ENCODE measurements at places on chromosomes 6 and 20. TPM values are rescaled to one million over a fixed set of nuclear protein-coding genes. Genes with fewer than 3 reads are reported as not detected.

- H3K27ac ChIP-seq, result no peak overlapping the region
- H3K27me3 ChIP-seq, result no peaks in the 10 kb centered on the region
- DNase-seq, result no peak
- peaks cover 25% of the 10 kb centered on the region for H3K4me1 ChIP-seq
Measured at GRCh38 chr6:140571145-140571544, 1196.7 kb upstream of the CITED2 start.

The POFUT1 gene
- total RNA-seq, result 43.1 TPM

GRCh38 chr20:45405571-45406259 is 2.4 kb upstream of the DBNDD2 start:
- no peaks in the 10 kb centered on the region for H3K27me3 ChIP-seq
- H3K4me3 ChIP-seq, result peak overlapping the region; percentile 71
- no peak for DNase-seq
- no peaks in the 10 kb centered on the region for H3K36me3 ChIP-seq
- H3K27ac ChIP-seq, result no peak overlapping the region

DNA sequence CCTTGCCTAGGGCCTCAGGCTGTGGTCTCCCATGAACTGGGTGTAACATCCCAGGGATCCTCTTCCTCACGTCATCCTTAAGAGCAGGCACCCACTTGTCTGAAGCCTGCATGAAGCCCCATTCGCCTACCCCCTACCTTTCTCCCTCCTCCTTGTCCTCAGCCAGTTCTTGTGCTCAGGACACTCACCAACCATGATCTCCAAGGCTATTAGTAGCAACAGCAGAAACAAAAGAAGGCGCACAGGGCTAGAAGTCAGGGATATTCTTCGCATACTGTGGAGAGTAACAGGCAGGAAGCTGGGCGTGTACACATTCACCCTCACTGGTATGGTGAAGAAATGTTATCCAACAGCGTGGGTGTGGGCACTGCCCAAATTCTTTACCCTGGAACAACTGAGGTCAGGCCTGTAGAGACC is 7.3 kb downstream of the RAET1E start:
- DNase-seq, result peak; percentile 79
- H3K27ac ChIP-seq, result peak overlapping the region; percentile 69
- H3K4me3 ChIP-seq, result peak overlapping the region; percentile 62
- peaks cover 5% of the 10 kb centered on the region for H3K36me3 ChIP-seq
- peaks cover 57% of the 10 kb centered on the region for H3K4me1 ChIP-seq

GRCh38 chr6:122432816-122433215 is 33.4 kb downstream of the HSF2 start:
- peaks cover 50% of the 10 kb centered on the region for H3K36me3 ChIP-seq
- H3K27me3 ChIP-seq, result no peaks in the 10 kb centered on the region
- no peak overlapping the region for H3K27ac ChIP-seq
- no peak overlapping the region for H3K4me3 ChIP-seq
- no peak for DNase-seq
- no peaks in the 10 kb centered on the region for H3K4me1 ChIP-seq

DNA sequence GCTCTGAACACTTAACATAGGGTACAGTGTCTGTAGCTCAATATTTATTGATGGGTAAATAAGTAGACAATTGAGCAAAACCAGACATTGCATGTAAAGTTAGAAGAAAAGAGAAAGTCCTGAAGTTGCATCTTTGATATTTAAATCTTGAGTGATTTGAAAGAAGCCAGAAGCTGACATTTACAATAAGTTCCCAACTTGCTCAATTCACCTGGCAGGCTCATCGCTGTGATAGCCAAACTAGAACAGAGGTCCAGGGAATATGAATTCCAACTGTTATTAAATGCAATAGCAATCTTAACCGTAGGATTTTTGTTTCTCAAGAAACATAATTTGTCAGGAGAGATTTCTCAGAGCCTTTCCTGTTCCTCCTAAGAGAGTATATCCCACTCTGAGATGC is 65.9 kb upstream of the EDN1 start:
- no peak overlapping the region for H3K27ac ChIP-seq
- DNase-seq, result no peak
- H3K27me3 ChIP-seq, result no peaks in the 10 kb centered on the region
- no peaks in the 10 kb centered on the region for H3K4me1 ChIP-seq
- H3K4me3 ChIP-seq, result no peak overlapping the region

- H3K4me1 ChIP-seq, result peaks cover 7% of the 10 kb centered on the region
- H3K4me3 ChIP-seq, result no peak overlapping the region
- no peak for DNase-seq
- no peaks in the 10 kb centered on the region for H3K36me3 ChIP-seq
Measured at GRCh38 chr20:17806739-17807441, 107.1 kb downstream of the BANF2 start.

- H3K4me3 ChIP-seq, result peak overlapping the region; percentile 74
- DNase-seq, result peak; percentile 16
- no peaks in the 10 kb centered on the region for H3K27me3 ChIP-seq
- peaks cover 20% of the 10 kb centered on the region for H3K36me3 ChIP-seq
- H3K27ac ChIP-seq, result peak overlapping the region; percentile 84
Measured at GRCh38 chr20:14333721-14334120, 3.7 kb downstream of the FLRT3 start.

GRCh38 chr6:71822625-71823024 is 63.7 kb upstream of the RIMS1 start:
- H3K4me1 ChIP-seq, result no peaks in the 10 kb centered on the region
- no peaks in the 10 kb centered on the region for H3K27me3 ChIP-seq
- no peak overlapping the region for H3K27ac ChIP-seq
- no peaks in the 10 kb centered on the region for H3K36me3 ChIP-seq

DNA sequence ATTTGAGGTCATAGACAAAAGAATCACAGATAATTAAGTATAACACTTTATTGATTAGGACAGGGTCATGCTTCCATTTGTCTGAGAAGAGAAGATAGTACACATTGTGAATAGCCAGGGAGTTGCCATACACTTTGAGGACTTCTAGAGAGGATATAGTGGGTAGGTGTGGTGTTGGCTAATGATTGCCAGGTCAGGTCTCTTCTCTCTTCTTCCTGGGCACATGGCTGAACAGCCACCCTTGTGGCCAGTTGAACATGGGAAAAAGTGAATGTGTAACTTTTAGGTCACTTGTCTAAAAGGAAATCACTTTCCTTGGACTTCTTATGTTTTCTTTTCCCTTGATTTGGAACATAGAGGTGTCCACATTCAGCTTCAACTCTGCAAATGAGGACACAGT is 772.1 kb upstream of the MAP3K7 start:
- H3K27me3 ChIP-seq, result no peaks in the 10 kb centered on the region
- no peak for DNase-seq
- H3K4me3 ChIP-seq, result no peak overlapping the region

DNA sequence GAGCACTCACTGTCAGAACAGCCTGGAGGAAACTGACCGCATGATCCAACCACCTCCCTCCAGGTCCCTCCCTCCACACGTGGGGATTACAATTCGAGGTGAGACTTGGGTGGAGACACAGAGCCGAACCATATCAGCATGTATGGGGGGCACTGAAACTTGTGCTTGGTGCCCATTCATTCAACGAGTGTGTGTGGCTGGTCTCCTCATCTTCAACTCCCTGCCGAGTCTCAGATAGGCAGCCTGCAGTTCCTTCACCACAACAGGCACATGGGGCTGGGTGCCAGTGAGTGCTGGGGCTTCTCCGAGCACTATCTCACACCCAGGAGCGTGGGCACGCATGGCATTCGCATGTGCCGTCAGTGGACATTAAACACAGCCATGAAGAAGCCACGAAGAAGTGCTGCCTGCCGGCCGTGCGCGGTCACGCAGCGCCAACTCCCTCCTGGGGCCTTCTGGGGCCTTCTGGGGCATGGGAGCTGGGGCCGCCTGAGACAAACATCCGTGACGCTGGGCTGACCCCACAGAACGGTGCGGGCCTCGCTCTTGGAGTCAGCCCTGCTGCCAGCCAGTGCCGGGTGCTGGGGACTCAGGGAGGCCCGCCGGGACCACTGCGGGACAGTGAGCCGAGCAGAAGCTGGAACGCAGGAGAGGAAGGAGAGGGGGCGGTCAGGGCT is 714 bp upstream of the RTEL1 start:
- peaks cover 9% of the 10 kb centered on the region for H3K4me1 ChIP-seq
- peaks cover 6% of the 10 kb centered on the region for H3K36me3 ChIP-seq
- no peaks in the 10 kb centered on the region for H3K27me3 ChIP-seq
- H3K27ac ChIP-seq, result peak overlapping the region; percentile 97

The HLA-DPB1 gene
- not detected for total RNA-seq

DNA sequence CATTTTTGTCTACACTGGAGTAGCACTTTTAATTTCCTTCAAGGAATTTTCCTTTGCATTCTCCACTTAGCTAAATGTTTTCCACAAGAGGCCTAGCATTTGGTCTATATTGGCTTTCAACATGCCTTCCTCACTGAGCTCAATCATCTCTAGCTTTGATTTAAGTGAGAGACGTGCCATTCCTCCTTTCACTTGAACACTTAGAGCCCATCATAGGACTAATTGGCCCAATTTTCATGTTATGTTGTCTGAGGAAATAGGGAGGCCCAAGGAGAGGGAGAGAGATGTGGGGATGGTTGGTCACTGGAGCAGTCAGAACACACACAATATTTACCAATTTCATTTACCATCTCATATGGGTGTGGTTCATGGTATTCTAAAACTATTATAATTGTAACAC is 645.0 kb downstream of the PRKN start:
- no peaks in the 10 kb centered on the region for H3K4me1 ChIP-seq
- no peak overlapping the region for H3K4me3 ChIP-seq
- no peak overlapping the region for H3K27ac ChIP-seq
- H3K27me3 ChIP-seq, result no peaks in the 10 kb centered on the region

The GSTA5 gene
- total RNA-seq, result not detected

DNA sequence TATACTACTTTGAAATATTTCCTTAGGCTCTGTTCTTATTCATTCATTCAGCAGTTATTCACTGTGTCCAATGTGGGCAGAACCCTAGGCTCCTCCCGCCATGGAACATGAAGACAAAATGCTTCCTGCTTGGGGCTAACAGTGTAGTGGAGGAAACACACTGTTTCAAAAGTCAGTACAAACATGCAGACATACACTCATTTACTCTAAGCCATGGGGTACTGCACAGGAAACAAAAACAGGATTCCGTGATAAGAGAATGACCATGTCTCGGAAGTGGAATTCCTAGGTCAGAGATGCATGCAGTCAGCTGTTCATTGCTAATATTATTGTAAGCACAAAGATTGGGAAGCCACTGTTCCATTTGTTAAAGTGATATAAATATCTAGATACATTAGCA is 18.4 kb upstream of the FAM209A start:
- no peak for DNase-seq
- no peaks in the 10 kb centered on the region for H3K4me1 ChIP-seq
- no peak overlapping the region for H3K4me3 ChIP-seq
- H3K36me3 ChIP-seq, result peaks cover 26% of the 10 kb centered on the region
- H3K27ac ChIP-seq, result no peak overlapping the region
- no peaks in the 10 kb centered on the region for H3K27me3 ChIP-seq

- H3K27ac ChIP-seq, result no peak overlapping the region
- no peaks in the 10 kb centered on the region for H3K36me3 ChIP-seq
- no peaks in the 10 kb centered on the region for H3K27me3 ChIP-seq
- H3K4me3 ChIP-seq, result no peak overlapping the region
- DNase-seq, result no peak
Measured at GRCh38 chr6:163250116-163250515, 164.4 kb upstream of the QKI start.

DNA sequence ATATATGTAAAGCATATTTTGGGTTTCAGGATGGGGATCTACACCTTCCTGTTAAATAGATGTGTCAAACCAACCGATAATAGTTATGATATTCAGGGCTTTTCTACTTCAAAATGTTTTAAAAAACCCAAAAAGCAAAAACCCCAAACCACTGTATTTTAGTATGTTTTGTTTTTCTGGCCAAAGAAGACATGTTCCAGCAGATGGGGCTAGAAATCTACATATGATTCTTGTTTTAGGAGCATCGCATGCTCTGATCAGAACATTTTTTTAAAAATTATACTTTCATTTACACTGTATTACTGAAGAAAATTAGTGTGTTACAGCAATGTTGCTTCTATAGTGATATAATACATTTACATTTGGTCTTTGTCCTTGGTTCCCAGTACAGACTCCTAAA is 11.0 kb downstream of the RMND1 start:
- H3K4me3 ChIP-seq, result no peak overlapping the region
- DNase-seq, result no peak
- H3K27me3 ChIP-seq, result no peaks in the 10 kb centered on the region
- peaks cover 32% of the 10 kb centered on the region for H3K36me3 ChIP-seq
- peaks cover 23% of the 10 kb centered on the region for H3K4me1 ChIP-seq

- H3K27me3 ChIP-seq, result no peaks in the 10 kb centered on the region
- no peak for DNase-seq
Measured at GRCh38 chr20:36162272-36162966, 7.9 kb downstream of the EPB41L1 start.

DNA sequence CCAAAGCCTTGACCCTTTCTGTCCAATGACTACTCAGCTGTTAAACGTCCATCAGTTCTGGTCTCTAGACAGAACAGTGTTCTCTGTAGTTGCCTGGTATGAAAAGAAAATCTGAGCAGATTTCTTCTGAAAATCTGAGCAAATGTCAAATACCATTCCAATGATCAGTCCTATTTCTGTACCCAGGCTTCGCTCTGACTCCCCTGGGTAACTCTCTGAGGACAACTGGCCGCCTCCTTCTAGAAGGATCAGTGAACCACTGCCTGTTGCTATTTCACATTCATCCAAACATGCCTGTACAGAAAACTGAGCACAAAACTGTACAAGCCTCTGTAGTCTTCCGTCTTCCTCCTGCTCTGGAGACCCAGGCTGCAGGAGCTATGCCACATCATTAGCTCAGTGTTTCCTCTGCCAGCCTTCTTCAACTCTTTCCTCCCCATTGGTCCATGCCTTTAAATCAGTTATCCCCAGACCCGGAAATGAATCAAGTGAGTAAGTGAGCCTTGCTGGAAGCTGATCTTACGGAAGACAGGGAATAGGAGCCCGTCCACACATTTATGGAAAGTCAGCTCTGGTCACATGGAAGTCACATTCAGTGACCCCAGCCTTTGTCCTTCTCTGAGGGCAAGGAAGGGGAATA is 63.3 kb downstream of the DAAM2 start:
- no peaks in the 10 kb centered on the region for H3K36me3 ChIP-seq
- peaks cover 6% of the 10 kb centered on the region for H3K27me3 ChIP-seq
- DNase-seq, result no peak

- H3K4me1 ChIP-seq, result peaks cover 10% of the 10 kb centered on the region
- DNase-seq, result no peak
- no peak overlapping the region for H3K27ac ChIP-seq
- no peaks in the 10 kb centered on the region for H3K36me3 ChIP-seq
- H3K4me3 ChIP-seq, result no peak overlapping the region
Measured at GRCh38 chr20:57040466-57040865, 226.0 kb downstream of the BMP7 start.

The NOX3 gene
- total RNA-seq, result not detected

GRCh38 chr20:5030348-5031205 is 29.3 kb upstream of the SLC23A2 start:
- H3K4me1 ChIP-seq, result peaks cover 4% of the 10 kb centered on the region
- no peak for DNase-seq
- H3K4me3 ChIP-seq, result no peak overlapping the region
- no peak overlapping the region for H3K27ac ChIP-seq
- H3K27me3 ChIP-seq, result no peaks in the 10 kb centered on the region

The EYS gene
- 1.6 TPM for total RNA-seq

- no peaks in the 10 kb centered on the region for H3K27me3 ChIP-seq
- peaks cover 8% of the 10 kb centered on the region for H3K4me1 ChIP-seq
- H3K4me3 ChIP-seq, result peak overlapping the region; percentile 82
Measured at GRCh38 chr6:24720131-24720603, 1.2 kb upstream of the C6orf62 start.

Data from MCF 10A (cell line).